ENCODE measurements at places on chromosomes 1 and 21.
A peak's percentile ranks its signal among the peaks of the same experiment; 100 is the strongest.

DNA sequence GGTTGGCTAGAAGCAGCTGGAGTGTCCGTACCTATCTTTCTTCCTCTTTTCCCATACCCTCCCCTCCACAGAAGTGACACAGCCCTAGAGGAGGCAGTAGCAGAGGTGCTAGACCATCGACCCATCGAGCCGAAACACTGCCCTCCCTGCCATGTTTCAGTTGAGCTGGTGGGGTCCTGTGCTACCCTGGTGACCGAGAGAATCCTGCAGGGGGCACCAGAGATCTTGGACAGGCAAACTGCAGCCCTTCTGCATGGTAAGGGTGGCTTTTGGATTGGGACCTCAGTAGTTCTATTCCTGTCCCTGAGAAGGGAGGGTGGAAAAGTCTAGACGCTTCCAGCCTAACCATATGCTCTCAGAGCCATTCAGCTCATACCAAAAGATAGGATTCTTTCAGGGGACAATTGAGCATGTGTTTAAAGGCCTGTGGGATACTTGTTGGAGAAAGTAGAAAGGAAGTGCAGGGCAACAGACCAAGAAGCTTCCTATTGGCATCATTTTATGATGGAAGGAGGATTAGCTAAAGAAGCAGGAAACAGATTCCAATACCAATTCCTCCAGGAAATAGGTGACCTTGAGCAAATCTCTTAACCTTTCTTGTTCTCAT is 11.7 kb upstream of the BNIPL start:
- peak; percentile 85 for DNase-seq

GRCh38 chr1:209527372-209527771 is 56.1 kb upstream of the CAMK1G start:
- DNase-seq = no peak

DNA sequence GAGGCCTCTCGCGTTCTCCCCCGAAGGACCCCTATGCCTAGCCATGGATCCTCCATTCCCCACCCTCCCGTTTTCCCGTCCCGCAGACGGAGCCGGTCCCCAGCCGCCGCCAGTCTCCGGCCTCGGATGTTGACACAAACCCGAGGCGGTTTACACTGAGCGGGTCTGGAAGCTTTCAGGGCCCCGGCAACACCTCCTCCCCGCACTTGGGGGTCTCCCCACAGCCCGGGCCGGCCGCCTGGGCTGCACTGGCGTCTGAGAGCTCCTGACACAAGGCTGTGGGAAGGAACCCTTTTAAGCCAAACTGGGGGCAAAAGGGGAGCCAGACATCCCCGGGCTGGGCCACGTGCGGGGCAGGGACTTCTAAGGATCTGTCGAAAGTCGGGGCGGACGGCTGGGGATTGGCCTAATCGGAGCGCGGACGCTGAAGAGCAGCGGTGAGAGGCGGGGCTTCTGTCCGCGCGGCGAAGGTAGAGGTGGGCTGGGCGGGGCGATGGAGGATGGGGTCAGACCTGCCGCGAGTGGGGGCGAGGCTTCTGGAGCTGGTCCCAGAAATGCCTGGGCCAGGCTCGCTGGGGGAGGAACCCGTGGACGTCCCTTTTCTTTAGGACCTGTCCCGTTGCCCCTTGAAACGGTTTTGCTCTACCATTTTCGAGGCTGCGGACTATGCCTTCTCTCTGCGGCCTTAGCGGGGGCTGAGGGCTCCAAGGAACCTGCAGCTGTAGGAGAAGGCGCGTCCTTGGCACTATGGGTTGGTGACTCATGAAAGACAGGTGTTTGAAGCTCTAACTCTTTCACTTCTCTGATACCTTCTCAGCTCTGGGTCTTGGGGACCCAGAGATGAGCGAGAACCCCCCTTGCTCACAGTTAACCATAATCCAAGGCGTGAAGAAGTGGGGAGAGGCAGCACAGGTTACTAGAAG is 1.2 kb upstream of the HPCAL4 start:
- DNase-seq = peak; percentile 46

DNA sequence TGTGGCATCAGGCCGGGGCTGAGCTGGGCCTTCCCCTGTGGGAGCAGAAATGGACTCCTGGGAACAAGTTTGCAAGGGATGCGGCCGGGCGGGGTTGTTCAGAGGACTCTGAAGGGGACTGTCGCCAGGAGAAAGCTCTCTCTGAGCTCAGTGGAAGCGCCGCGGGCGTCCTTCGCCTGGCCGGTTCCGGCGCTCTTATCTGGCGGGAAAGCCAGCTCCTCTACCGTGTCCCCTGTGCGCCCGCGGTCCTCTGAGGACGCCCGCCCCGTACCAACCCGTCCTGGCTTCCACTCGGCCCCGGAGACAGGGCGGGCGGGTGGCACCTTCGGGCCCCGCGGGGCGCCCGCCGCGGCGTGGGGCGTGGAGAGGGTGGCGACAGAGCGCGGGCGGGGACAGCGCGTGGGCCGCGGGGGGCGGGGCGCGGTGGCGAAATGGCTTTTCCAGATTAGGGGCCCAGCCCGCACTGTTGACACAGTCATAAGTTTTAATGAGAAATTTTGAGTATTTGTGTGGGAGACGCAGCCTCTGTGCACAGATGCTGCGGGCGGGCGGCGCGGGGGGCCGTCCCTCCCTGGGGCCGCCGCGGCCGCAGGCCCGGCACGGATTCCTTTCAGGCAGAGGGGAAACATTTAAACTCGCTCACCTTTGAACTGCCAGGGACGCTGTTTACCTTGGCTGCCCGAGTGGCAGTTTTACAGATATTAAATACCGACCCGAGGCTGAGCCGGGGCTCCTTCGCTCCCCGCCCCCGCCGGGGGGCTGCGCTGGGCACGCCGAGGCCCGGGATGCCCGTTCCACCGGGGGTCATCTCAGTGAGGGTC is 70.2 kb downstream of the FOXD2 start:
- no peak for DNase-seq

DNA sequence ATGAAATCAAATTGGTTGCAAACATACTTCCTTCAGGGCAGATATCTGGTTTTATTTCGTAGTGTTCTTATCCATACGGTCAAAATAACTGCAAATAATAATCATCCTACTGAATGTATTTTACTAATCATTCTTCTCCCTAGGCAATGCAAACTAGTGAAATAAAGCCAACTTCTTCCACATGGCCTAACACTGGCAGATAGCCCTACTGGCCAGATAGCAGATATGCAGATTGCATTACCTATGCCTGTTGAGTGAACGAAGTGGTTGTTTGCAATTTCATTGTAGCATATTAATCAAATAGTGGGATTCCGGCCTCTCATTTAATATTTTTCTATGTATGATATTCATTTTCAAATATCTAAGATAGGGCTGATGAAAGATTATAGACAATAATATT is 116.2 kb downstream of the CENPF start:
- no peak for DNase-seq

GRCh38 chr1:244044423-244044822 is 6.7 kb upstream of the ZBTB18 start:
- no peak for DNase-seq

DNA sequence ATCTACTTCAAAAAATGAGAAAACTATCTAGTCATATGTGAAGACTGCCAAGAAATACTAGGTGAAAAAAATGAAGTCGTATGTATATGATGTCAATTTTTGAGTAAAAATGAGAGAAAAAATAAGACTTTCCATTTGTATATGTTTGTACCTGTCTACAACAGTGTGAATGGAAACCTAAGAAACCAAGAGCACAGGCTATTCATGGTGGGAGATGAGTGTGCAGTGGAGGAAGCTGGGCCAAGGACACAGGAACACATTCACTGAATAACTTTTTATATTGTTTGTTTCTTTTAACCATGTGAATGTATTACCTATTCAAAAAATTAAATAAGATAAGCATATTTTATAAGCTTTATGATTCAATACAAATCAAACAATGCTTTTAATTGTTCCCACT is 67.0 kb downstream of the ERO1B start:
- DNase-seq = no peak

DNA sequence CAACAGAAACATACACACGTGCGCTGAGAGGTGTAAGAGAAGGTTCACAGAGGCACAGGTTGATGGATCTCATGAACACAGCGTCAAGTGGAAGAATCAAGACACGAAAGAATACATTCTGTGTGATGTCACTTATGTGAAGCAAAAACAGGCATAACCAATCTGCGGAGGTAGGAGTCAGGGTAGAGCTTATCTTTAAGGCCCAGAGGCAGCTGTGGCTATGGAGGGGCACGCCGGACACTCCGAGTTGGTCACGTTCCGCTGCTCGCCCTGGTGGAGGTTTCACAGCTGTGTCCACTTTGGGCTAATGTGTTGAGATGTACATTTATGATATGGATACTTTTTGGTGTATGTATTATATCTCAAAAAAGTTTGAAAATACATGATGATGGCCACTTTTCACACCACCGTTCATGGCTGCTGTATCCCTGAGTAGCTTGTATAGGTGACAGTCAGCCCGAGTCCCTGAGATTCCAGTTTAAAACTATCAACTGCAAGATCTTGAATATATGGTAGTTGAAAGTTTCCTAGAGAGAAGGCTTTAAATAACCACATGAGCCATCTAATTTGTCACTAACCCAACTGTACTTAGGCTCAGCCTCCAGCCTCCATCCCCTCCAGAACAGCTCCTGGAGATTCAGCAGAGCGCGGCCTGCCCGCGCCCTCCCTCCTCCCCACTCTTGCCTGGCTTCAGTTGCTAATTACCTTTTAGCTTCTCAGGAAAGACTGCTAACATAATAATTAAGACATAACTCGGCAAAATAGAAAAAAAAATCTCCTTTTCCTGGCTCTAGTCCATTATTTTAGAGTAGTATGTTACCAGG is 6.7 kb upstream of the ADARB1 start:
- no peak for DNase-seq

- no peak for DNase-seq
Measured at GRCh38 chr1:186819126-186819525, 9.6 kb upstream of the PLA2G4A start.

DNA sequence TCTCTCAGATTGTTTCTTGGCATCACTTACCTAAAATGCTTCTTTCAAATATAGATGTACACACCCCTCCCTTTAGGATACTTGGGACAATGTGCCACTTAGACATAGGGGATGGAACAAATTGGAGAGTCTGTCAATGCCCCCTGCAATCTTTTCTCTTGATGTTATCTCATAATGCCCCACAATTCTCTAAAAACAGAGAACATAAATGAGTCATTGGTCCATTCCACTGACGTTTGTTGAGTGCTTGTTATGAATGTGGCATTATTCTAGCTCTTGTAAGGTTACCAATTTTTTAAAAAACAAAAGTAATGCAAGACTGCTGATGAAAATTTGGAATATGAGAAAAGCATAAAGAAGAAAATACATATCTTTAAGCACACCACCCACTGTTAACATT is 5.6 kb upstream of the SMIM11 start:
- DNase-seq = no peak

- DNase-seq = peak; percentile 30
Measured at GRCh38 chr1:164602480-164603093, 43.6 kb downstream of the PBX1 start.

GRCh38 chr1:46173361-46173856 is 1.5 kb upstream of the TSPAN1 start:
- no peak for DNase-seq

GRCh38 chr1:245341743-245342142 is 187.0 kb downstream of the KIF26B start:
- no peak for DNase-seq

DNA sequence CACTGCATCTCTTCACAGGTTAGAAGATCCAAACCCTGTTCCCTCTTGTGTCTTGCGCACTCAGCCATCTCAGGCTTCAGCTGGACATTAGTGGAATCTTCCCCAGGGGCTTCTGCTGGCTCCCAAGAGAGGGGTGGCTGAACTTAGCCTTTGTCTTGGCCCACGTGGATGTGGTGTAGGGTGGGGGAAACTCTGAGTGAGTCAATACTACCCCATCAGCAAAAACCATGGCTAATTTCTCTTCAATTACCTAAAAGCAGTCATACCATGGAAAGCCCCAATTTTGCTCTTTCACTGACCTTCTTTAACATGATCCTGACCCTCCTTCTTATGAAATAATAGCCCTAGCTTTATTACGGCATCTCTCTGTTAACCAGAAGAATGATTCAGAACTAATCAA is 72.5 kb upstream of the RAB3GAP2 start:
- DNase-seq = no peak

DNA sequence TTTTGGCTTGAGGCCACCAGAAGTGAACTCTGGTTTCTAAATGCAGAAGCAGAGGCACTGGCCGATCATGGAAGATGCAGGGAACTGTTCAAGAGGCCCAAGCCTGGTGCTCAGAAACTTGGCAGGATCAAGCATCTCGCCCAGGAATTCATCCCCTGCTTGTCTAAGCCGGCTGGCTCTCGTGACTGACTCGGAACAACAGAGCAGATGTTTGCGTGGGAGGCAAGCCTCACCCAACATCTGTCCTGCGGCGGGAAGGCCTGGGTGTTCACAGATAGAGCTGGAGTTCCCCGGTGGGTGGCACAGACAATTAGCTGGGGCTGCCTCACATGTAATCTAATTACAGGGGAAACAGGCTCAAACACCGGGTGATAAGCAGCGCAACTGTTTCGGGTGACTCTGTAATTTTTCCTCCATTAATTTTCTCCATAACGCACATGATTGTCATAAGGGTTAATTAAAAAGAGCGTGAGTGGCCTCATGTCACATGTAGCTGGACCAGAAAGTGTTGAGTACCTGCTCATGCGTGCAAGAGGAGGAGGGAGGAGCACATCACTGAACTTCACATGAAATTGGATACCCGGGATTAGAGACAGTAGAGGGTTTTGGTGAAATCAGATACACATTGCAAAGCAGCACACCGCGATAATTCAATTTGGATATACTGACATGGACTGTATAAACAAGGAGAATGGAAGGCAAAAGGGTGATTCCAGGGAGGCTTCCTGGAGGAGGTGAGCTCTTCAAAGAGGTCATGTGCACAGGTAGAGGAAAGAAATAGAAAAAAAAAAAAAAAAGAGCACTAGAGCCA is 180.0 kb downstream of the ETS2 start:
- no peak for DNase-seq

- no peak for DNase-seq
Measured at GRCh38 chr1:25647863-25648262, 31.3 kb downstream of the MAN1C1 start.

All from midbrain (tissue), 1 donor.